ENCODE measurements at places on chromosomes 2 and 18.

- DNase-seq, result no peak
Measured at GRCh38 chr2:207640661-207641060, 15.5 kb upstream of the METTL21A start.

DNA sequence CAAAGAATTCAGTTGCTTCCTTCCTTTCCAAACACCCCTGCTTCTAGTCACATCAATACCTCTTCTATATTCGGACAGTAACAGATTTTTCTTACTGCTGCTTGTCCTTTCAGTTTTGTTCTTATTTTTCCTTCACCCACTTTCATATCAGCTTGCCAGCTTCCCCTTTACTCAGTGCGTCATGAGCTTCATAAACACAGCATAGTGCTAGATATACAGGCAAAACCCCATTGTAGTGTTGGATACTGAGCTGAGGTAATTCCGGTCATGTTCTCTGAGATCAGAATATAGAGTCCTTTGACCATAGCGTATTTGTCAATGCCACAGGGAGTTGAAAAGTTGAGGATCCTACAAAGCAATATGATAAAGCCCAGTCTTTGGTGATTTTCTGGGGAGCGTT, 2.4 kb downstream of the FARP2 start:
- no peak for DNase-seq

GRCh38 chr2:45583977-45584376, 27.1 kb downstream of the SRBD1 start:
- no peak for DNase-seq

GRCh38 chr18:35045121-35045520, 3.9 kb downstream of the MAPRE2 start:
- no peak for DNase-seq

GRCh38 chr2:96505231-96505889, at the start of gene NEURL3:
Gene NEURL3, minus strand, starts transcription at chr2:96505357. Its CDS starts 71 bp downstream, at chr2:96505286.
- no peak for DNase-seq

GRCh38 chr18:58792086-58792485, 72.6 kb upstream of the ZNF532 start:
- DNase-seq, result no peak

DNA sequence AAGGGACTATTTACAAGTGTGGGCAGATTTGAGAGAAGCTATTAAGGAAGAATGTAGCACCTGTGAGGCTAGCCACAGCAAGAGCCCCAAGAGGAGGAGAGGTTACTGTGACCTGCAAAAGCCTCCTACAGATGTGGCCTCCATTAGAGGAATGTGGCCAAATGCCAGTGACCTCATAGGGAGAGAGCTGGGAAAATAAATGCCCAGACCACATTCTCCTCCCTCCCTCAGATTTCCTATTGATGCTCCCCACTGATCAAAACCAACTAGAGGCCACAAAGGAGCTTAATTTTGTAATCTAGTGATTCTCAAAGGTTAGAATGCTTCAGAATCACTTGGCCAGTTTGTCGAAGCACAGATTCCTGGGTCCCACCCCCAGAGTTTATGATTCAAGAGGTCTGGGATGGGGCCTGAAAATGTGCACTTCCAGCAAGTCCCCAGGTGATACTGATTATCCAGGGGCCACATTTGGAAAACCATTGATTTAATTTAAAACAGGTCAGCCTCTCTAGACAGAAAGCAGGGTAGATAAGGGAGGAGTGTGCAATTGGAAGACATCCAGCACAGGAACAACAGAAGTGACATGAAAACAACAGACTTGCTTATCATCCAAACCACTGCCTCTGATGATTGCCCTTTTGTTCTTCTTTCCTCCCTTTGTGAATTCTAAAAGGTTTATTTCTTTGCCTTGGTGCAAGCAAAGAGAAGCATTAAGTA, 61.2 kb upstream of the RBBP8 start:
- DNase-seq, result no peak

GRCh38 chr2:200741468-200742202, 70.1 kb upstream of the BZW1 start:
- no peak for DNase-seq

- DNase-seq, result no peak
Measured at GRCh38 chr2:46519265-46519664, 39.9 kb downstream of the TMEM247 start.

GRCh38 chr2:160371251-160372009, 122.2 kb downstream of the RBMS1 start:
- no peak for DNase-seq

DNA sequence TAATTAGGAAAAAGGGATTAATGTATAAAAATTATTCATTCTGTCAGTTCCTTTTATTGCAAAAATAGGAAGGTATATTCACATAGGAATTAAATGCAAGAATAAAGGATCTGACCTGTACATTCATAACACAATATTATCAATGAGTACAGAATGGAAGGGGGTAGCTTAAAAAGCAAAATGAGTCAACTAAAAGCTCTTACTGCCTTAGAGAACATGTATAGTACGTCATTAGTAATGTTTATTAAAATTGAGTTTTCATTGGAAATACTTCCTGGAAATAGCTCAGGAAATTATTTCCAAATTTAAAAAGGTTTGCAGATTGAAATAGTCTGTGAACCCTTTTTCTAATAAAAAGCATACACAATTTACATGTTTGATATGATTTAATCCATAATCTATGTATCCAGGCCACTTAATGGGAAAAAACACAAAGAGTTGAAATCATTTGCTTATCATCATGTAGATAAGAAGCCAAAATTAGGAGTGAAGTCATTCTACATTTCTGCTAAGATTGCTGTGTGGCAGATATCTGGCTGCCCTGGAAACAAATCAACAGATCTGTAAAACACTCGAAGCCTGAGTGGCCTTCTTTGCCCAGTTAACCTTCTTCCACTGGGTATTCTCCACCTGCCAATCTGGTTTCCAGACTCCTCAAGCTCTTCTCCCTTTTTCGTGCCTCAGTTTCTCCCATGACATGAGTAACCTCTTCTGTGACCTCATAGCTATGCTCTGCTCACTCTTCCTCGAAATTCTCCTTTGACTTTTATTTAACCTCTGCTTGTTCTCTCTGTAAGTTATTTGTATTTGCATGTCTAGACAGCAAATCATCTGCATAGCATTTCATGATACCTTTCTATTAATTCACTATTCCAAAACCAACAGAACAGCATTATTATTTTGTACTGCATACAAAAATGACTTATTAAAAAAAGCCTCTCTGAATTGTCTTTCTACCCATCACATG, 181.2 kb upstream of the REV1 start:
- DNase-seq, result no peak

GRCh38 chr2:25619185-25619584, 54.2 kb downstream of the DTNB start:
- DNase-seq, result no peak

- no peak for DNase-seq
Measured at GRCh38 chr18:22093731-22094357, 75.5 kb upstream of the GATA6 start.

DNA sequence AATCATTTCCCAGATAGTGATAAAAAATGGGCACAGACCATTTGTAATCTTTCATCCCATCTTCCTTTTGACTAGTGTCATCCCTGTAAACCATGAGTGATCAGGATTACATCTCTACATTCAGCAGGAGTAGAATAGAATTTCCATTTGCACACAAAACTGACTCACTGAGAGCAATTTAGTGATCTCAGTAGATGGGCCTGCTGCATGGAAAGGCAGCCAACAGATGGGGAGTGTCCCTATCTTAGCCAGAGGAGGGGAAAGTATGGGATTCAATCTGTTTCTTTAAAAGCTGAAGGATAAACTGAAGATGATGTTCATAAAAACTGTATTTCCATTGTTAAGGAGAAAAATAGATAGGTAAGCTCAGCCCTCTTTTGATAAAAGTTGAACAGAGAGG, 441.7 kb downstream of the ZNF521 start:
- DNase-seq, result no peak

GRCh38 chr2:128037649-128038048, 9.8 kb upstream of the SAP130 start:
- no peak for DNase-seq

- no peak for DNase-seq
Measured at GRCh38 chr2:60531701-60532133, 21.7 kb downstream of the BCL11A start.

DNA sequence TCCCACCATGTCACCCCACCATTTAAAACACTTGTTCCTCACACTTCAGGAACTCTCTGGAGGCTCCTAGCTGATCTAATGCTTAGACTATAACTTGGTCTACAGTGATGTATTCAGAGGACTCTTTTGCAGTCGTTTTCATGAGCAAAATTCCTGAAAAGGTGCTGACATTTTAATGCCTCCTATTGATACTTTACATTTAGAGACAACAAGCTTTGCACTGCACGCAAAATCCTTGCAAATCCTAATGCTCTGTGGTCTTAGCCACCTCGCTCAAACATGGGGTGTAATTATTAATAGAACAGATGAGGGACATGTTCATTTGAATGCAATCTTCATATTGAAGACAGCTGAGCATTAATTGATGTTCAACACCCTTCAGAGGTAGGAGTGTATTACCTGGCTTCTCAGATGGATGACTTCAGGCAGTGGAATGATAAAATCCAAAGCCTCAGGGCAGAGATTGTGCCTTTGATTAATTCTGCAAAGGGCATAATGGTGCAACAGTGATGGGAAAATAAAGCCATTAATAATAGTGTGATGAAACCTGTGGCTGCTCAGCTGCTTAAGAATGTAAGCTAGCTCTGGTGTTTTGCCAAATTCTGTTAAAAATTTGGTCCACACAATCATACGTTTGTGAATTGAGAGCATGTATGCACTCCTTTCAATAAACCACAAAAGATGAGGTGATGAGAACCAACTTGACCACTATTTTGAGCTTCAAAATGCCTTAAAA, 5.4 kb downstream of the CTAGE1 start:
- DNase-seq, result no peak

- DNase-seq, result no peak
Measured at GRCh38 chr2:225112362-225113126, 70.3 kb upstream of the DOCK10 start.

DNA sequence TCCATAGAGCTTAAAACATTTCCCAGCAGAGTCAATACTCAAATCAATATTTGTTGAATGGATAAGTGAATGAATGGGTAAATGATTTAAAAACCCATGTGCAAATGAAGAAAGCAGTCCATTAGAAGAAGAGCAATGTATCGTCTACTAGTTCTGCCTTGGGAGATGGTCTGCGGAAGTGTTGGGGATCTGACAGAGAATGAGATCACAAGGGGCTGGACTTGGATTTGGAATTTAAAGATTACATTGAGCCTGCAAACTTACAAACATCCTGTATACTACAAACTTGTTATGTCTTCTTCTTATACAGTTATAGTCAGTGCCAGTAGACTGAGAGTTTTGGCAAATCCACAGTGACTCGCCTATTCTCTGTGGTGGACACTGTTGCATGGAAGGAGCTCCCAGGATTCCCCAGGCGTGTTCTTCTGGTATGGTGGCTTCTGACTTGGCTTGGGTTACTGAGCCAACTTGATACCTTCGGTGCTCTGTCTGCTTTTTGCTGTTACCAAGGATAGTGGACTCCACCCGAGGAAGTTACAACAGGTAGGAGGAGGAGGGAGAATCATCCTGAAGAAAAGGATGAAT, 163.3 kb upstream of the SERPINE2 start:
- DNase-seq, result no peak

GRCh38 chr18:79763407-79763806, 34.3 kb upstream of the KCNG2 start:
- no peak for DNase-seq

DNA sequence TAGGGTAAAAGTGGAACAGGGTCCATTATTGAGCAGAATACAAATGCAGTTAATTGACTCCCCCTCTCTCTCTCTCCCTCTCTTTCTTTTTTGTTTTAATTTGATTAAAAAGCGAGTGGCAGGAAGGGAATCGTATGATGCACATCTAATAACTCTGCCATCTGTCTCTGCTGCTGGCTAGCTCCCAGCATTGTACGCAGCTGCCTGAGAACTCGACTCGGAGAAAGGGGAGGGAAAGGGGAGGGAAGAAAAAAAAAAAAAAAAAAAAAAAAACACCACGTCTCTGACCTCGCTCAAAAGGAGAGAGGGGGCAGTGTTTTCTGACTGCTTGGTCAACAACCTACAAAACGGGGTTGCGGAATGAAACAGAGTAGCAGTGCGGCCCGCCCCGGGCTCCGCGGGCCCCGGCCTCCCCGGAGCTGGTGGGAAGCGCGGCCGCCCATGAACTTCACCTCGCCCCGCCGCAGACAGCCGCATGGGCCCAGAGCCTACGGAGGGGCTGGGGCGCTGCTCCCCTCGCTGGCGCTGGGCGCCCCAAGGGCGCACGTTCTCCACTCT, 265.7 kb downstream of the TCF4 start:
- no peak for DNase-seq

DNA sequence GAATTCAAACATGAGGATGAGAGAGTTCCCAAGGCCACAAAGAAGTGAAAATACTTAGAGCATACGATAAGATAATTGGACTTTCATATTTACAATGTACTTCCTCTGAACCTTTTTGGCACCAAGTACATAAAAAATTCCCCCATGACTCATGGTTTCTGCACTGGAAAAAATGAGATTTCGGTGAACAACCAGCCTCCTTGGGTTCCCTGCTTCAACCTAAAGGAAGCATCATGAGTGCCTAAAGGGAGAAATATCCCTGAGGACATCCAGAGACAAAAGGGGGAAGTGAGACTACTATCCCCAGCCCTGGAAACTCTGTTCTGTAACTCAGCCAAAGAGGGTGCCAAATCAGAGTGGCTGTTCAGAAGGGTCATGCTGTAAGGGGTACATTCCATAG, 562.7 kb upstream of the SLC39A10 start:
- no peak for DNase-seq

DNA sequence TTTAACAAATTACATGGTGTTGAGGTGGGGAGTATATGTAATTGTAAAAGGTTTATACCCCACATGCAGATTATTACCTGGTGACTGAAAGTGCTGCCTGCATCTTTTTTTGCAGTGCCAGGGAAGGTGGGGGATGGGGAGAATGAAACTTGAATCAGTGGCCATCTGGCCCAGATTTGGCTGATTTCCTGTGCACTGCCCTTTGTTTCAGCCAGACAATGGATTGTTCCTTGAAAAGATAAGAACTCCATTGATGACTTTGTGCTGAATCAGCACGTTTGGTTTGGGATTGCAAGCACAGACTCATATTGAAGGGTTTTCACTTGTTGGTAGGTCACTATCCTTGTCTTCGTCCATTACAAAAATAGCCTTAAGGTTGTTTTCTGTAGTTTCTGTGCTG, 20.9 kb downstream of the GREB1L start:
- DNase-seq, result no peak

GRCh38 chr2:195270466-195271039, 386.5 kb upstream of the SLC39A10 start:
- no peak for DNase-seq

- DNase-seq, result no peak
Measured at GRCh38 chr2:221186873-221187272, 385.2 kb downstream of the EPHA4 start.

DNA sequence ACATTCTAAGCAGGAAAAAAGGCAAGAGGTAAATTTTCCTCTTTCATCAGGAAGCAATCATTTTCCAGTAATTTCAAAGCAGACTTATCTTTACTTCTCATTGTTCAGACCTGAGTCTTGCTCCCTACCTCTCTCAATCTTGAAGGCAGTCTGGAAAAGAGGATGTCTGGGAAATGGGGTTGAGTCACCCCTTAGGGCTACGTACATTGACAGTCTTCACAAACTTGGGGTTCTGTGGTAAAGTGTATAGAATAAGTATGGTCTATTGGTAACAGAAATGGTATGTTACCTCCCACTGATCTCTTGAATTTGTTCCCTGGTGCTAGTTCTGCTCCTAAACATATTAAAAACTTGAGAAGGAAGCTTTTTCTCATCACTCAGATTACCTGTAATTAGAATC, 361.3 kb downstream of the SS18 start:
- DNase-seq, result no peak

Measured in stimulated activated CD4-positive, alpha-beta T cell treated with anti-CD3 and anti-CD28 coated beads, Interleukin-1b, Interleukin-23, amount 100 ng/mL, for 1 hour (primary cell).